ENCODE measurements at places on chromosomes 16 and 17.

DNA sequence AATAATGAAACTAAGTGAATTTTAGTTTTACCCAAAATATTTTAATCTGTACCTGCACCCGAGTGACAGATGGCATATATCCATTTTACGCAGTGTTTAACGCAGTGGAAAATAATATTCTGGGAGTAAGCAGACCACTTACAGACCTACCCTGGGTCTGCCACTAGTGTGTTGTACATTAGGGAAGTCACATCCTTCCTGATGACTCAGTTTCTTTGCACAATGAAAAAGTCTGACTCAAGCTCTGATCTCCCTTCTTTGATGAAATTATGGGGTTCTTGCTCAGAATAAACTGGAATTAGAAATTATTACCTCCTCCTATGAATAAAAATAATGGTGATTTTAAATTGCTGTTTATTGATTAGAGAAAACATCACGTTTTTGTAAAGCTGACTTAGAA is 123.2 kb upstream of the AXIN2 start:
- peak; percentile 79 for DNase-seq

- peak; percentile 31 for DNase-seq
Measured at GRCh38 chr17:67779098-67779672, 46.1 kb upstream of the BPTF start.

DNA sequence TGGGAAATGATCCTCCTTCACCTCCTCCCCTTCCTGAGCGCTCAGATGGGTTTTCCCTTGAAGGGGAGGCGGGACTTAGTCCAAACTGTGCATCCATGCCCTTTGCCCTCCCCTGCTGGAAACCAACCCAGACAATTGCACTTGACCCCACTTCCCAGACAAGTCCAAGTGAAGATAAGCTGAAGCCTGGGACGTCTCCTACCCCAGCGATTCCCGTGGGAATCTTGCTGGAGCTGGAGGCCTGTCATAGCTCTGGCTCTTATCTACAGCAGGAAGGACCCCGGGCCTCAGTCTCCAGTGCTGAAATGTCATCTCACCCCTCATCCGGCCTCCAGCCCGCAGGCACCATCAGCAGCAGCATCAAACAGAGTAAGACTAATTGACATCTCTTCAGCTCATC is 6.5 kb upstream of the NGFR start:
- no peak for DNase-seq

- DNase-seq: no peak
Measured at GRCh38 chr17:8696906-8697305, 47.7 kb downstream of the CCDC42 start.

- no peak for DNase-seq
Measured at GRCh38 chr16:24635900-24636610, 93.4 kb upstream of the TNRC6A start.

DNA sequence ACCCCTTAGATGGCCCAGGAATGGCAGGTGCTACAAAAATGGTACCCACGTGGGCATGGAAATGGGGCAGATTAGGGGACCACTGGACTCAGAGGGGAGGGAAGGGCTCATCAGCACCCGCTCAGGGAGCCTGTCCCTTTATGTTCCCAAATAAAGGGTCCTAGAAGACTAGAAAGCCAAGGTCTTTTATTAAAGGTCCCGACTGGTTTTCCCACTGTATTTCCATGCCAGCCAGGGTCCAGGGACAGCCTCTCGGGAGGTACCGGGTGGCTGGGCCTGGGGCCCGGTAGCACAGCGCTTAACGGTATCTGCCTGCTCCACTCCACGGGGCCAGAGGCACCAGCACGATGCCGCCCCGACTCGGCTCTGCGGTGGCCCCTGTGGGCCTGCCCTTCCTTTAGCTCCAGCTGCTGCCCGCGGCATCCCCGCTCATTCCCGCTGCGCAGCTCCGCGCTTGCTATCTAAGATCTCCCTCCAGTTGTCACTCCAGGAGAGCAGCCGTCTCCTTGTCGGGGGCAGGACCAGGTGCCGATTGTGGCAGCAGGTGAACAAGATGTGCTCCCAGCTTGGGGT is 1.4 kb downstream of the NT5C start:
- DNase-seq: no peak

- DNase-seq: no peak
Measured at GRCh38 chr16:46839986-46840443, 9.0 kb upstream of the C16orf87 start.

DNA sequence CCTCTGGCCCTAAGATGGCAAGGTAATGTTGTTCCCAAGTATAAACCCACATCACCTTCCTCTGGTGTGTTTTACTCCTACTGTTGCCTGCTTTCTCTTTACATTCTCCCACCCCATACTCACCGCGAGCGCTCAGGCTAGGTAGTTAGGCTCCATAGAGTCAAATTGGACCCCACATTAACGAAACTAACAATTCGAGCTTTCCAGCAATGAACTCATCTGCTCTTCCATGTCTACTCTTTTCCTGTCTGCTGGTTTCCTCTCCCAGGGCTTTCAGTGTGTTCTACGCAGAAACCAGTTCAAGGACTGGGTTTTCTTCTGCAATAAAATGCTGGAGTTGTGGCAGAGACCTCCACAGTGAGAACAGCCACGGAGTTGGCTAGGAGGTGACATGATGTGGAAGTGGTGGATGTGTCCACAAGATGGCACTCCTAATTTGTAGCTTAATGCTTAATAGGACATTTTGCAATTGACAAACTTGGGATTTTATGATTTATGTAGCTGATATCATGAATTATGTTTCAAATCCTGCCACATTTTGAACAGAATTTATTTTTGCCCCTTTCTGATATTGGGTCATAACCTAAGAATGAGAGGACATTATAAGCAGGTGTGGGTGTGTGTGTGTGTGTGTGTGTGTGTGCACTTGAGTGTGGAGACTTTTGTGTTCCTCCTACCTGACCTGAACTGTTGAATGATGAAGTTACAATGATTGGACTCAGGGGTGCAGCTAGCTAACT is 2.2 kb upstream of the UQCRC2 start:
- peak; percentile 36 for DNase-seq

- no peak for DNase-seq
Measured at GRCh38 chr16:3979070-3979469, 98.6 kb upstream of the CREBBP start.

- no peak for DNase-seq
Measured at GRCh38 chr16:12449795-12450194, 353.9 kb downstream of the CPPED1 start.

- no peak for DNase-seq
Measured at GRCh38 chr16:71338193-71338592, 20.3 kb upstream of the CALB2 start.

GRCh38 chr17:72258711-72259110 is 137.9 kb downstream of the SOX9 start:
- no peak for DNase-seq

GRCh38 chr16:59391617-59392364 is 657.7 kb upstream of the GOT2 start:
- DNase-seq: no peak

DNA sequence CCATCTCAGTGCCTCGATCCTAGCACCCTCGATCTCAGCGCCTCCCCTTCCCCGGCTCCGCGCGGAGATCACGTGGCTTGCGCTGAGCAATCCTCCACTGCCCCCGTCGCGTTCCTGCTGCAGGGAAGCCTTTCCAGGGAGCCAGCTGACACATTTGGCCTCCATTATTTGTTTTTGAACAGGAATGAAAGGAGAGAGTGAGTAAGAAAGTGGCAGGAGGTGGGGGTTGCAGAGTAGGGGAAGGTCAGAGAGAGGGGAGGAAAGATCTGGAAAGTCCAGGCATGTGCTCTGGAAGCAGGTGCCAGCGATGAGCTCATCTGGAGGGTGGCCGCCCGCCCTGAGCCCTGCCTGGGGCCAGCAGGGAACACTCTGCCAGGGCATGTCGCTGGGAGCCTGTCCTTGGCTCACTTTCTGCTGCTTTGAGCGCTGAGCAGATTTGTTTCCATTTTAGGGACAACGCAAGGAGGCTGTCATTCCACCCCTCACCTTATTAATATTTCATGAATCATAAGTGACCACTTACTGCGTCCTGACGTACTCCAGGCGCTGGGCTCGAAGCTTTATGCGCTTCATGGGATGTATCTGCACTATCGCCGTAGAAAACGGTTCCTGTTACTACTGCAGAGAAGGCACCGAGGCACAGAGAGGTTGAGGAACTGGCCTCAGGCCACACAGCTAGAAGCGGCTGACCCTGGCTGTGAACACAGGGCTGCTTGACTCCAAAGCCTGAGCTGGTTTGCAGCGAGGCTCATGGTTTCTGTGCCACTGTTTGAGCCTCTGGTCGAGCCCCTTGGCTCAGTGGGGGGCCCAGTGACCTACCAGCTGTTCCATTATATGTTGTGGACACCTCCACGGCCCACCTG is 283.1 kb downstream of the SEC14L1 start:
- peak; percentile 95 for DNase-seq

GRCh38 chr17:77422104-77422747 is 281.5 kb downstream of the SEC14L1 start:
- no peak for DNase-seq

DNA sequence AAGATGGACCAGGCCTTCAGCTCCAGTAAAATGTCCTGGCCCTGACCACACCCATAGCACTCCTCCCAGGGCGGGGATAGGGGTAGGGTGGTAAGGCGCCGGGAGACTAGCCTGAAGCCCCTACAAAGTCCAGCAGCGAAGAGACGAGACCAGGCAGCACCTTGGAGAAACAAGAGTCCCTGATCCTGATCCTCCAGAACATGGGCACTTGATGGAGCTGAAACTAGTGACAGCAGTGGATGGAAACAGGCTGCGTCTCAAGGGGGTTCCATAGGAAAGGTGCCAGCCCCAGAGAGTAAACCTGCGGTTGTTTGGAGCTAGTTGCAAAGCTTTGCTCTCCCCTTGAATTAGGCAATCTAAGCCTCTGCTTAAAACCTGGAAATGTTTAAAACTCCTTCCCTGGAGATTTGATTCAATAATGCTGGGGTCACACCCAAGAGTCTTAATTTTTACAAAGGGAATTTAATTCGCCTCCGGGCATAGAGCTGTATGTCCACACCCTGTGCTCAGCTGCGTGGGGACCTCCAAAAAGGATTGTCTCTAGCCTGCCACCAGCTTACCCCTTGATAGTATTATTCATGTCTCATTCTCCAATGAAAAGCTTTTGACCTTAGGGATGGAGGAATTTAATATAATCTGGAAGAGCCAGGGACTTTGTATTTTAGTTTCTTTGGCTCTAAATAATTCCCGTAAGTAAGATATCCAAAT is 258.6 kb downstream of the PMP22 start:
- DNase-seq: no peak

GRCh38 chr16:4085405-4085970 is 30.8 kb downstream of the ADCY9 start:
- DNase-seq: no peak

DNA sequence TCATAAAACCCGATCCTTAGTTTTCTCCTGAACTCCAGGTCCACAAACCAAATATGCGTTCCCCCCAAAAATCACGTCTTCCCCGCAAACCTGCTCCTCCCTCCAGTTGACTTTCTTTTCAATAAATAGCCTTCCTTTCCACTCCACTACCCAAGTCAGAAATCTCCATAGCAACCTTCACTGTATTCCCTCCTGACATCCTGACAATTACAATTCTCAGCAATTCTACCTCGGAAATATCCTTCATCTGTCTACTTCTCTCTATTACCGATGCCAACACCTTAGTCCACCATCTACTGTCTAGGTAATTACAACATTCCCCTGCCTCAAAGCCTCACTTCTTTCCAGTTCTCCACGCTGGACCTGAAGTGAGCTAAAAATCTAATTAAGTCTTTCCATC is 50.7 kb downstream of the SMURF2 start:
- DNase-seq: no peak

DNA sequence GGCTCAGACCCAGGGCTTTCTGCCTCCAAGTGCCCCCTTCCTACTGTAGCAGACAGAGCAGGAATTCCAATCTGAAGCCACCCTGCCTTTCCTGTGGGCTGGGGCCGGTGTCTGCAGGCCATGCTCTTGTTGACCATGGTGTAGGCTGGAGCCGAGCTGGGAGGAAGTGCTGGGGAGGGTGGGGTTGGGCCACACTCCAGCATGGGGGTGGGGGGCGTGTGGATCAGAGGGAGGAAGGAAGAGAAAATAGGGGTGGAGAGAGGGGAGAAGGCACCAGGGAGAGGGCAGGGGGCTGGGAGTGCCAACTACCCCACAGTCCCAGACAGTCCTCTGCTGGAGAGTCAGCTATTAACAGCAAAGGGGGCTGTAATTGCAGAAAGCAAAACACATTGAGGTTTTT is 54.3 kb upstream of the JPH3 start:
- no peak for DNase-seq

DNA sequence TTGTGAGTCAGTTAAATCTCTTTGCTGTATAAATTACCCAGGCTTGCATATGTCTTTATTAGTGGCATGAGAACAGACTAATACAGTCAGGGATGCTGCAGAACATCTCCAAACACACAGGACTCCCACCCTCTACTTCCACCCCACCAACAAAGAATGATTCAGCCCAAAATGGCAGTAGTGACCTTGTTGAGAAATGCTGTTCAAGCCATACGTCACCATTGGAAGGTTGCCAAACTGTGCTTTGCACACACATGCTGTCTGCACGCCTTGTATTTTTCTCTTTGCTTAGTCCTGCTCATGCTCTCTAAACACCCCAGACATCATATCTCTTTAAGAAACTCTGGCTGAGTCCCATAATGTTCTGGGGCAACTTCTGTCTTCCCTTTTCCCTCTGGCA is 589.6 kb downstream of the WWOX start:
- DNase-seq: no peak
